ENCODE measurements at places on chromosomes 5 and 9.

- no peak for DNase-seq
Observed at GRCh38 chr5:146539973-146540372, 24.0 kb upstream of the GPR151 start.

- peak; percentile 96 for DNase-seq
Observed at GRCh38 chr9:124309667-124310084, 51.9 kb downstream of the NEK6 start.

DNA sequence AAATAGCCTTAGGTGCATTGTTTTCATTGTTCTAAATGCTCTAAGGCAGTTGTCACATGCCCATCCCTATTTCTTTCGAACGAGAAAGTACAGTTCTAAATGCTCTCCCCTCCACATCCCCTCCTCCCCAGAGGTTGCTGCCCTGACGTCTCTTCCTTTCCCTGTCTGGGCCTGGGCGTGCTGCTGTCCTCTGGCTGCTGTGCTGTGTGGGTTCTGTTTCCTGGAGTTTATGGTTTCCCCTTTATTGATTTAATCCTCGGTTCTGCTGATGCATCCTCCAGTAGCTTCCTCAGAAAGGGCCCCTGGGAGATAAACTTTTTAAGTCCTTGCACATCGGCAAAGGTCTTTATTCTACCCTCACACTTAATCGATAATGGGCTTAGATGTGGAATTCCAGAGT lies 48.8 kb downstream of the MVB12B start:
- peak; percentile 31 for DNase-seq

GRCh38 chr5:1537603-1538154 lies 13.9 kb upstream of the LPCAT1 start:
- DNase-seq, result no peak

DNA sequence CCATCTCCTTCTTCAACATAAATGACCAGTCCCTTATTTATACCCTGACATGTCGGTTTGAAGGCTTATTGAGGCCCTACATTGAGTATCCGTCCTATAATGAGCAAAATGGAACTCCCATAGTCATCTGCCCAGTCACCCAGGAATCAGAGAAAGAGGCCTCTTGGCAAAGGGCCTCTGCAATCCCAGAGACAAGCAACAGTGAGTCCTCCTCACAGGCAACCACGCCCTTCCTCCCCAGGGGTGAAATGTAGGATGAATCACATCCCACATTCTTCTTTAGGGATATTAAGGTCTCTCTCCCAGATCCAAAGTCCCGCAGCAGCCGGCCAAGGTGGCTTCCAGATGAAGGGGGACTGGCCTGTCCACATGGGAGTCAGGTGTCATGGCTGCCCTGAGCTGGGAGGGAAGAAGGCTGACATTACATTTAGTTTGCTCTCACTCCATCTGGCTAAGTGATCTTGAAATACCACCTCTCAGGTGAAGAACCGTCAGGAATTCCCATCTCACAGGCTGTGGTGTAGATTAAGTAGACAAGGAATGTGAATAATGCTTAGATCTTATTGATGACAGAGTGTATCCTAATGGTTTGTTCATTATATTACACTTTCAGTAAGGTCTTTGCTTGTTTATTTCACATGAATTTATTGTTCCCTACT lies 38.2 kb upstream of the BTNL3 start:
- DNase-seq, result peak; percentile 5

- DNase-seq, result peak; percentile 57
Observed at GRCh38 chr9:20618361-20618802, 3.9 kb downstream of the MLLT3 start.

- no peak for DNase-seq
Observed at GRCh38 chr9:93665637-93666438, 89.5 kb downstream of the PHF2 start.

DNA sequence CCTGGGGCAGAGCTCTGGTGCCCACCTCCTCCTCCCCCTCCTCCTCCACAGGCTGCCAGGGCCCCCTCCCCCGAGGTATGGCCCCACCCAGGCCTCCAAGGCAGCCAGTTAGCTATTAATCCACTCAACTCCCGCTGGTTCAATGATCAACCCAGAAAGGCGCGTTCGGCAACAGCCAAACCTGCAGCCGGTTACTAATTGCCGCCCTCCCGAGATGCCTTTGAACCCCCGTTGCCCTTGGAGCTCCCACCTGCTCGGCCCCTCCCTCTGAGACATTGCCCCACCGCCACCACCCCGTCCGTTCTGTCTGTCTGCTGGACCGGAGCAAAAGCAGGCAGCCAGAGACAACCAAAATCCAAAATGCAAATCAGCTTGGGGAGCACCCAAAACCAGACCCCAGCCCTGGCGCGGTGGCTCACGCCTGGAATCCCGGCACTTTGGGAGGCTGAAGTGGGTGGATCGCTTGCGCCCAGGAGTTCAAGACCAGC lies 25.8 kb downstream of the NOTCH1 start:
- DNase-seq, result no peak

- no peak for DNase-seq
Observed at GRCh38 chr9:130045725-130046450, 2.9 kb upstream of the FNBP1 start.

DNA sequence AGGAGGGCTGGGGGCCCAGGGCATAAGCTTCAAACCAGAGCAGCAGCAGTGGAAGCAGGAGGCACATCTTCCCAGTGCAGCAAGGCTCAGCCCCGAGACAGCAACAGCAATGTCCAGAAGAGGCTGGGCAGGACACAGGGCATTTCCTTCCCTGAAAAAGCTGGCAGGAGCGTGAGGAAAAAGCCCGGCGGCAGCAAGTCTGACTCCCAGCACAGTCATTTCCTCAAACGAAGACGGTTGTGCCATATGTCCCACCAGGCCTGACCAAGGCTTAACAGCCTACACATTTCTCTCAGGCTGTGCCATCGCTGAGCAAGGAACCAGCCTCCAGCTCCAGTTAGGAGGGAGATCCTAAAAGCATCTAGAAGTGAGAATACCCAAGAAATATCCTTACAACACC lies 74.5 kb downstream of the APTX start:
- DNase-seq, result peak; percentile 6

- DNase-seq, result no peak
Observed at GRCh38 chr9:134490446-134490845, 151.2 kb upstream of the COL5A1 start.
